CD4-positive, alpha-beta T cell (primary cell): ENCODE measurements at places on chromosomes 7 and 10.
A peak's percentile ranks its signal among the peaks of the same experiment; 100 is the strongest.

GRCh38 chr10:16049782-16050181, 189.5 kb upstream of the MINDY3 start:
- no peak for DNase-seq

- DNase-seq, result no peak
Measured at GRCh38 chr10:58780476-58780875, 267.8 kb downstream of the BICC1 start.

DNA sequence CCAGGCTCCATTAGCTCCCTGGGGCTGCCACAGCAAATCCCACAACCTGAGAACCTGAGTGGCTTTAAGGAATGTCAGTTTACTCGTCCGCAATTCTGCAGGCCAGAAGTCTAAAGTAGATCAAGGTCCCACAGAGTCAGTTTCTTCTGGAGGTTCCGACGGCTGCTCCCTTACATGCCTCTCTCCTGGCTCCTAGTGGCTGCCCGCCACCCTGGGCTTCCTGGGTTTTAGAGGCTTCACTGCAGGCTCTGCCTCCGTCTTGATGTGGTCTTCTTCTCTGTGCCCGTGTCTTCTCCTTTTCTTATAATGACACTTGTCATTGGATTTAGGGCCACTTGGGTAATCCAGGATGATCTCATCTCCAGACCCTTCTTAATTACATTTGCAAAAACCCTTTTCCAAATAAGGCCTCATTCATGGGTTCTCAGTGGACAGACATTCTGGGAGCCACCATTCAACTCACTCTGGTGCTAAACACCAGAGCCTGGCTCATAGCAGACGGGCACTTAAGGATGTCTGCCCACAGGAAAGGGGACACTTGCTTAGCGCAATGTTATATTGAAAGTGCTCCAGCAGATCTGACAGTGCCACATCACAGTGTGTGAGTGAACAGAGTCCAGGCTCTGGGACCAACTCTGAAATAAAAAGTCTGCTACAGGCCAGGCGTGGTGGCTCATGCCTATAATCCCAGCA, 77.6 kb downstream of the VWC2 start:
- no peak for DNase-seq

DNA sequence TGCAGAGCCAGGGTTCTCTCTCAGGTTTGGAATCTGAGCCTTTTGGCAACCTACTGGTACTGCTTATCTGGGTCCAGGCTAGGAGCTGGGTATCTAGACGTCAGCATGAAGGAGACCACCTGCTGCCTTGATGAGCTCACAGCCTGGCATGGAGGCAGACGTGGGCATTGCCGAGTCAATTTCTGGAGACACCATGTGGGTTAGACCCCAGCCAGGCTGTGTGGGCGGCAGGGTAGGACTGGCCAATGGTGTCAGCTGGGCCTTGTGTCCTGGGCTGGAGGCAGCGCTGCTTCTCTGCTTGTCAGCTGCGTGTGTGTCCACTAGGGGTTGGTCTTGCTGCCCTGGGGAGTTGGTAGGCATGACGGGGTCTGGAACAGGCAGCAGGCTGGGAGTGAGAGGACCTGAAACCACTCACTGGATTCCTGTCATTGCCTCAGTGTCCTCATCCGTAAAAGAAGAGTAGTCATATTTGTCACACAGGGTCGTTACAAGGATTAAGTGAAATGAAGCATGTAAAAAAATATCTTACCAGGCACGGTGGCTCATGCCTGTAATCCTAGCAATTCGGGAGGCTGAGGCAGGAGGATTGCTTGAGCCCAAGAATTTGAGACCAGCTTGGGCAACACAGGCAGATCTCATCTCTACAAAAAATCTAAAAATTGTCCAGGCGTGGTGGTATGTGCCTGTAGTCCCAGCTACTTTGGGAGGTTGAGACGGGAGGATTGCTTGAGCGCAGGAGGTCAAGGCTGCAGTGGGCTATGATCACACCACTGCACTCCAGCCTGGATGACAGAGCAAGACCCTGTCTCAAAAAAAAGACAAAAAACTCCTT, 31.7 kb upstream of the ANKRD2 start:
- no peak for DNase-seq

DNA sequence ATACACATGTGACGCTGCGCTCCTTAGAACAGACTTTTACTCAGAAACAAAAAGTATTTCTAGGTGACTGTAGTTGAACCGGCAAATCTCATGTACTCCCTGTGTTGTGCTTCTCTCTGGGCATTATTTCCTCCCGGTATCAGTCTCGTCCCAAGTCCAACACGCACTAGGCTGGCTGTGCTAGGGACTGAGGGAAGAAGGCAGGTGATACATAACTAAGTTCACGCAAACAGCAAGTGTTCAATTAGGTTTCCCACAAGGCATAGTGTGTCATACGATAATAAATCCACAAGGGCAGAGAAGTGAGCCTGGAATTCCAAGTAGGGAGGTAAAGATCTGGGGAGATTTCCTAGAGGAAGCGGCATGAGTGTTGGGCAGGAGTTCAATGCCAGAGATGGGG, 20.4 kb downstream of the FAM53B start:
- no peak for DNase-seq

GRCh38 chr7:1925349-1925748, 255.3 kb downstream of the ELFN1 start:
- DNase-seq, result no peak

- DNase-seq, result no peak
Measured at GRCh38 chr7:90660100-90660499, 64.0 kb downstream of the CDK14 start.

DNA sequence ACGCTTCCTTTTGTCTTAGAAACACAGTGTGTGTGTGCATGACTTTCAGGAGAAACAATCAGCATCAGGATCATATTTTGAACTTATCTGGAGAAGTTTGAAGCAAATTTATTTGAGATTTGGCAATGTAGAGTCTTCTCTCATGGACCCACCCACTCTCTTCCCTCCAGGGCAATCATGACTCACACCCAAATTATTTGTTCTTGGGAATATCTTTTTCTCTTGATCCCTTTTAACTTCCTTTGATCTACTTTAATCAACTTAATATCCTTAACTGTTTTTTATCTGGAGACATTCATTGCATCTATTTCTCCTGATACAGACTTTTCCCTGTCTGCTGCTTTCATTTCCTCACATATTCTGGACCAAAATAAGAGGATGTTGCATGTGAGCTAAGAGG, 1174.3 kb downstream of the GATA3 start:
- DNase-seq, result no peak

DNA sequence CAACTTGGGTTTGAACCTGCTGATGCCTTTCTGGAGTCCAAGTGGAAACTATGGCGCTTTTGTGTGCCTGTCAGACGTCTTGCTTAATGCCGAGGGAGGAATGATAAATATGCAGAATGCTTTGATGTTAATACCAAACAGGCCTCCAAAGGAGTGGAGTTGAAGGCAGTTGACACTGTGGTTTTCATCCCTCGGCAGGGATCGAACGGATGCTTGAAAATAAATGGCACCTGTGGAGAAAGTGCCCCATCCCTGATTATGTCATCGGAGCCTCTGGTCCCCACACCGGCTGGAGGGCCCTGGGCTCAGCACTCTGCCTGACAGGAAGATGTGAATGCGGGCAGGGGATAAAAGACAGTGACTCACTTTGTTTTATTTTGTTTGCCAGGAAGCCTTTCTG, 148.7 kb upstream of the GPR26 start:
- DNase-seq, result no peak

DNA sequence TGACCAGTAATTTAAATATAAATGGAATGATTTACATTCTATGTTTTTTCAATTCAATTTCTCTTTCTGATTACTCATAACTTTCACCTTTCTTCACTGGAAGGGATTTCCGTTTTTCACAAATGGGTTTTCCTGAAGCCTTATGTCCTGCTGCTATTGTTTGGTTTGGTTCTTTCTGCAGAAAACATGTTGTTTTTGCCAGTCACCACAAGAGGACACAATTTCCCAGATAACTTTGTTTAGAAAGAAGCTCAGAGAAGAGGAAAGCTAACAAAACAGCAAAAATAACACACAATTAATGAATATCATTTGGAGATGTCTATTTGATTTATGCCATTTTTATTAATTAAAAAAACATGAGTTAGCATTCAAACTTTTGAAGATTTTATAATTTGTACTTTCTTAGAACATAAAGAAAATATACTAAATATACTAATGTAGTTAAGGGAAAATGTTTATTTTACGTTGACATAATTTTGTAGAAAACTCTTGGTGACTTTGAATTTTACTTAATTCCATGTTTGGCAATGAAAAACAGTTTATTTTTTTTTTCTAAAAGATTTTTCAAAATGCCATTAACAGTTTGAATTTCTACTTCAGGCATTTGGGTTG, 4.6 kb upstream of the TWIST1 start:
- DNase-seq, result no peak

- no peak for DNase-seq
Measured at GRCh38 chr10:78740976-78741915, 327.5 kb upstream of the ZMIZ1 start.

- no peak for DNase-seq
Measured at GRCh38 chr7:122556873-122557542, 141.9 kb downstream of the RNF133 start.

DNA sequence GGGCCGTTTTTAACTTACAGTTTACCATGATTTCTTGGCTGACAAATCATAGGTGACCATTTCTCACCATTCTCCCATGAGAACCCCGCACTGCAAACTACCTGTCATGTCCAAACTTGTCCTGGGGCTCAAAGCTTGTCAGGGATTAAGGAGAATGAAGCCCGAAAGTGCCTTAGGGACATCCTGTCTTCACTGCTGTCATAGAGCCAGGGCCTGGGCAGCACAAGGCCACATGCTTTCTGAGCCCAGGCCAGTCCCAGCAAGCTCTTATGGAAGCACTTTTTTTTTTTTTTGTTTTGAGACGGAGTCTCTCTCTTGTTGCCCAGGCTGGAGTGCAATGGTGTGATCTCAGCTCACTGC, 33.9 kb downstream of the CCM2 start:
- DNase-seq, result no peak

GRCh38 chr10:344582-345200, 209.4 kb downstream of the ZMYND11 start:
- no peak for DNase-seq

DNA sequence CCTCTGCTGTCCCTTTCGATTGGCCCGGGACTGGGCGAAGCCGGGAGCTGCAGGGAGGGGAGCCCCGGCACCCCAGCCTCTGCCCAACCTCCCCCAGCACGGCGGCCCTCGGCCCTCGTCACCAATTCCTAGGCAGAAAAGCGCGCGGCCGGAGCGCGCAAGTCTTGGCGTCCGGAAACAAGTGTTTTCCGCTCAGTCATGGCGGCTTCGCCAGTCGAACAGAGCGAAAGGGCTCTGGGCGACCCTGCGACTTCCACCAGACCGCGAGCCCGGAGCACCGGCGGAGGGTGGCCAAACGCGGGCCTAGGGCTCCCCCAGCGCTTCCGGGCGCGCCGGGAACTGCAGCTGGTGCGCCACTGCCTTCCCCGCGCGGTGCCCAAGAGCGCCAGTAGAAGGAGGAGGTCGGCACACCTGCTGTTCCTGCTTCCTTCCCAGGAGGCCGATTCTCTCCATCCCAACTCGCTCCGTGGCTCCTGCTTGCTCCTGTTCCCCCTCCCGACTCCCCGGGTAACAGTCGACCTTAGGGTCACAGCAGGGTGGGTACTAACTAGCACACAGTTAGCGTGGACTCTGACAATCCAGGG, 729.9 kb downstream of the ZWINT start:
- no peak for DNase-seq

- peak; percentile 72 for DNase-seq
Measured at GRCh38 chr10:114541081-114541796, 116.8 kb downstream of the ABLIM1 start.

- DNase-seq, result no peak
Measured at GRCh38 chr7:72539702-72540101, 127.6 kb upstream of the CALN1 start.

DNA sequence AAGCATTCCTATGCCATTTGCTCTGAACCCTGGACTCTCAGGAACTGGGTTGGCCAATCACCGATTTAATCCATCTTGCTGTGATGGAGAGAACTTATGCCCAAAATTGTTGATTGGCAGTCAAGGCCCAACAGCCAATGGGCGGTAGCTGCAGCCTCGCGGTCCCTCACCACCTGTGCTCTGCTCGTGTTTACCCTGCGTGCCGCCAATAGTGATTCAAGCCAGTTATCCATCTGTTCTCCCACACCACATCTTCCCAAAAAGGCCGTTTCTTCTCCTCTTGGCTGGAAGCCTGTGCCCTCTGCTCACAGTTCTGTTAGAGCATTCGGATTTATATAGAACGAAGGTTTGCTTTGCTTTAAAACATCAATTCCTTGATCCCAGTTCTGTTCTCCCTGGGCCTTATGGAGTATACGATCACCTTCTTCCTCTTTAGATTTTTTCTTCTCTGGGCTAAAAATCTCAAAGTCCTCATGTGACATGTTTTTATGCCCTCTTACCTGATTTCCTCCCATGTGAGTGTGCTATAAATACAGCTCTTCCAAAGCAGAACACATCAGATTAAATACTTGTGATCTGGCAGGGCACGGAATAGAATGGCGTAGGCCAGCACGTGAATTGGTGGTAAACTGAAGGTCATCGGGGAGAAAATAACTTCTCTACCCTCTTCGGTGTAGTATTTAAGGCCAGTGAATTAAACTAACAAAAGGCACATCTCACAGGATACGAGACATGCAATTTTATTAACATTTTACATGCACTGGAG, 212.8 kb downstream of the NSUN6 start:
- DNase-seq, result no peak

GRCh38 chr10:49387071-49387470, 8.8 kb downstream of the DRGX start:
- DNase-seq, result no peak

GRCh38 chr7:156897673-156898072, 4.7 kb upstream of the LMBR1 start:
- no peak for DNase-seq

GRCh38 chr7:68434857-68435256, 1163.4 kb upstream of the AUTS2 start:
- no peak for DNase-seq
